ENCODE measurements at places on chromosomes 4 and X.

GRCh38 chrX:2967998-2968909, 38.1 kb upstream of the ARSH start:
- DNase-seq: no peak

DNA sequence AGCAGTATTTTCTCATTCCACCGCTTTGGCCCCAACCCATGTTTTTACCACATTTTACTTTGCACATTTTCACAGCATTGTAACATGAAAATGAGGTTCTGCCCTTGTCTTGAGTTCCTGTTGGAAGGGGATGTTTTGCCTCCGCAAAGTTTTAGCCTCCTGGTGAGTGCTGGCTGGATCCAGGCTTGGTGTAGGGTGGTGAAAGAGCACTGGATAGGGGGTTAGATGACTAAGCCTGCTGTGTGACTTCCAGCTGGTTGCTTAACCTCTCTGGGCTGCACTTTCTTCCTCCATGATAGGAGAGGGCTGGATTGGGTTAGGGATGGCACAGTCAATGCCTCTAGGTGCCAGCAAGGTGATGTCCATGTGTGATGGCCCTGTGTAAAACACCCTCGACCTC, 28.9 kb downstream of the CYTL1 start:
- DNase-seq: no peak

DNA sequence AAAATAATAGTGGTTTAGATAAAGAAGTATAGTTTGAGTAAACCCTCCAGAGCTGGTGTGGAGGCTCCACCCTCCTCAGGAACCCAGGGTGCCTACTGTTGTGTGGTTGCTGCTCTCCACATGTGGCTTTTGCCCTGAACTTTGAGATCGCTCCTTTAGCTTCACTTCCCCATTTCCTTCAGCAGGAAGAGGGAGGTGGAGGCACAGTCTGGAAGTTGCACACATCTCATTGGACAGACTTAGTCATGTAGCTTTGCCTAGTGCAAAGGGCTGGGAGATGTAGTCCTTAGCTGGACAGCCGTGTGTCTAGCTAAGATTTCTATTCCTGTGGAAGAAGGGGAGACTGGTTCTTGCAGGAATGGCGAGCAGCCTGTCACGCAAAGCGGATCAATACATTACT, 37.9 kb downstream of the RGS12 start:
- no peak for DNase-seq

GRCh38 chr4:144355811-144356757, 215.6 kb upstream of the GYPA start:
- no peak for DNase-seq
